SK-N-DZ (cell line): ENCODE measurements at places on chromosomes 2 and 18.
A peak's percentile ranks its signal among the peaks of the same experiment; 100 is the strongest.

- DNase-seq, result no peak
Observed at GRCh38 chr18:70431203-70431624, 142.4 kb downstream of the SOCS6 start.

DNA sequence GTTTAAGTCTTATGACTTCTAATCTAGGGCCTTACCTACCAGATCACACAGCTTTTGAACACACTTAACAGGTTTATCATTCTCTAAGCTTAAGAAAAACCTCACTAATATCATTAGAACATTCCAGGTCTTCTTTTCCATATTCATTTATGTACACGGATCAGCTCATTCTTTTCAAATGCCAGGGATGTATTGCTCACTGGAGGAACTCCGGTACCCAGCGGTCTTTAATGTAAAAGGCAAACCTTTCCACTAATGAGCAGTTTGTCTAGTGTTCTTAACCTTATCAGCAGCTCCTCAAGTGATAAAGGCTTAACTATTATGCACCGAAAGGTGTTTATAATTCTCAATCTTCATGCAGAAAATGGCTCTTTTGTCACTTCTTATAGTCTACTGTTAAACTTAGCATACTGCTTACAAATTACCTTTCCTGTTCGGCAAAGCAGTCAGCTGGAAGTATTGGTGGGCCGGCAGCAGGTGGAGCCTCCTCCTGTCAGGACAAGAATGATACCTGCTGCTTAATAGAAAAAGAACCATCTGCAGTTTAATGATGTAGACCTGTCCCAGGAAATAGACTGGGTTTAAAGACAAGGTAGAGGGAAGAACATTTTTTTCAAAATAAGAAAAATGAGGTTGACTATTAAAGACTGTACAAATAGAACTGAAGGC, 142.7 kb downstream of the FIGN start:
- no peak for DNase-seq

- DNase-seq, result no peak
Observed at GRCh38 chr2:60548311-60548710, 5.1 kb downstream of the BCL11A start.

GRCh38 chr2:156933645-156934225, 323.8 kb upstream of the GALNT5 start:
- DNase-seq, result no peak

DNA sequence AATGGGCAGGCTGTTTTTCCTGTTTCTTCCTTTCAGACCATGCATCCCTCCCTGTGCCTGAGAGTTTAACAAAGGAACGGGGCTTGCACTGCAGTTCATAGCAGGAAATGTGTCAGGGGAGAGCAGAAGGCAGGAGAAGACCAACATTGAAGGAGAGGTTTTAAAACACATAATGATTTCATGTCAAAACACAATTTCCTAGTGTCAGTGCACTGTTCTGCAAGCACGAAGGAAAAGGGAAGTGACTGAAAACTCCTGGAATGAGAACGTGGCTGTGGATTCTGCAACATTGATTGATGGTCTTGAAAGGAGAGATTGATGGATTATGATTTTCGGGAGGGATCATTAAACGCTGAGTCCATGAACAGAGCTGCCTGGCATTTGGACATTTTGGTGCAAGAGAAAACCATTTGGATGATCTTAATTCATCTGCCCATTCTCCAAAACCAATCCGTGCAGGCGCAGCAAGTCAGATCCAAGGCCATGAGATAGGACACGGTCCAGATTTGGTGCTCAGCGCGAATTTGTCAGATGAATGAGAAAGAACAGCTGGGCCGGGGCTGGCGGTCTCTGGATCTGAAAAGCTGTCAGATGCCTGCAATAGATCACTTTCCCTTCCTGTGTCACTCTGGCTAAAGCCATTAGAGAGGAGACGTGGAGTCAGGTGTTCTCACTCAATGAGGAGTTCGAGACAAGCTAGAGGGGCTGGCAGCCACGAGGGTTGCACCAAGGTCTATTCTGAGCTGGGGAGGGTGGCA, 38.4 kb downstream of the C1QL2 start:
- no peak for DNase-seq

GRCh38 chr2:78465707-78466106, 559.8 kb upstream of the REG3G start:
- no peak for DNase-seq

GRCh38 chr18:62953663-62954062, 238.3 kb downstream of the PHLPP1 start:
- no peak for DNase-seq

GRCh38 chr2:83320053-83320452, 1139.0 kb downstream of the SUCLG1 start:
- no peak for DNase-seq

DNA sequence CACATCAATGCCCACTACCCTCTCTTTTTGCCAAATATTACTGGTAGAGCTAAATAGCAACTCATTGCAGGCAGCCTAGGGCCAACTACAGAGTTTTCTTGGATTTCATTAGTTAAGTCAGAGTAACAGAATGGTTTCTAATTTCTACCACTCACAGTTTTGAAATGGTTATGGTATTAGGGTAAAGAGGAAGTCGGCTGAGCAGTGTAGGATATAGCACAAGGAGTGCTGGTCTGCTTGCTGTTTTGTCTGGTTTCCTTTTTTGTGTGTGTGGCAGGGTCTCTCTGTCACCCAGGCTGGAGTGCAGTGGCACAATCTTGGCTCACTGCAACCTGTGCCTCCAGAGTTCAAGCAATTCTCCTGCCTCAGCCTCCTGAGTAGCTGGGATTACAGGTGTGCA, 289.2 kb upstream of the CCDC68 start:
- no peak for DNase-seq

GRCh38 chr18:55018602-55019001, 59.3 kb upstream of the CCDC68 start:
- DNase-seq, result no peak

- no peak for DNase-seq
Observed at GRCh38 chr2:105309147-105309545, 20.4 kb downstream of the TGFBRAP1 start.

GRCh38 chr2:96485751-96486651, 19.2 kb downstream of the NEURL3 start:
- no peak for DNase-seq

- DNase-seq, result no peak
Observed at GRCh38 chr2:207375207-207375875, 154.4 kb upstream of the CREB1 start.

GRCh38 chr2:239772721-239773120, 252.4 kb downstream of the NDUFA10 start:
- DNase-seq, result no peak

- DNase-seq, result no peak
Observed at GRCh38 chr2:113236367-113237159, 42.2 kb downstream of the PAX8 start.

DNA sequence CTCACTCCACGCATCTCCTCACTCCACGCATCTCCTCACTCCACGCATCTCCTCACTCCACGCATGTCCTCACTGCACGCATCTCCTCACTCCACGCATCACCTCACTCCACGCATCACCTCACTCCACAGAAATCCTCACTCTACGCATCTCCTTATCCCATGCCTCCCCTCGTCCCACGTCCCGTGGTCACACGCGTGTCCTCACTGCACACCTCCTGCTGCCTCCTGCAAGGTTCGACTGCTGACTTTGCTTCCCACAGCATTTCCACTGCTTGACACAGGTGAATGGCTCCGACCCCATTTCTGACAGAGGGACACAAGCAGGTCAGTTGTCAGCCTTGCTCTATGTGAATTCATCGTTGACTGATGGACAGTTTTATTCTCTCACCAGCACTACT, 103.0 kb downstream of the USP40 start:
- no peak for DNase-seq

- DNase-seq, result no peak
Observed at GRCh38 chr18:61194726-61195125, 138.5 kb upstream of the CDH20 start.

- DNase-seq, result no peak
Observed at GRCh38 chr2:61247204-61247812, 85.3 kb downstream of the C2orf74 start.

DNA sequence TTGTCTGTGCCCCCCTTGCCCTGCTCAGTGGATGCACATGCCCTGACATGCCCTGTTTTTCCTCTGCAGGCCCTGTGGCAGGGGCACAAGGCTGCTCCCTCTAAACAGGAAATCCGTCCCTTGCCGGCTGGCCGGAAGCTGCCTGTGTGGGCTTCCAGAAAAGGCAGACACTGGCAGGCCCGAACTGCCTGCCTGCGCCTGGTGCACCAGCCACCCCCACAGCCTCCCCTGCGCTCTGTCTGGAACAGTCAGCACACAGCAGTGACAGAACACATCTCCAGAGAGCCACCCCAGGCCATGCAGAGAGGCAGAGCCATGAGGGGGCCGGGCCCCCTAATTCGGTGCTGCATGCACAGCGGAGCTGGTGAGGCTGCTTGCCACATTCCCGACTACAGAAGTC, 33.5 kb downstream of the LOXHD1 start:
- peak; percentile 38 for DNase-seq

DNA sequence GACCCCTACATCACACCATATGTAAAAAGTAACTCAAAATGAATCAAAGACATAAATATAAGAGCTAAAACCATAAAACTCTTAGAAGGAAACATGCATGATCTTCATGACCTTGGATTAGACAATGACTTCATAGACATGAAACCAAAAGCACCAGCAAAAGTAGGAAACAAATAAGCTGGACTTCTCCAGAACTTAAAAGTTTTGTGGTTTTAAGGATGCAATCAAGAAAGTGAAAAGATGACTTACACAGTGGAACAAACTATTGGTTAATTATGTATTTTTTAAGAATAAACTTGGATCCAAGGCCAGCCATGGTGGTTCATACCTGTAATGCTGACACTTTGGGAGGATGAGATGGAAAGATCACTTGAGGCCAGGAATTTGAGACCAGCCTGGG, 150.2 kb downstream of the GALNT1 start:
- no peak for DNase-seq

DNA sequence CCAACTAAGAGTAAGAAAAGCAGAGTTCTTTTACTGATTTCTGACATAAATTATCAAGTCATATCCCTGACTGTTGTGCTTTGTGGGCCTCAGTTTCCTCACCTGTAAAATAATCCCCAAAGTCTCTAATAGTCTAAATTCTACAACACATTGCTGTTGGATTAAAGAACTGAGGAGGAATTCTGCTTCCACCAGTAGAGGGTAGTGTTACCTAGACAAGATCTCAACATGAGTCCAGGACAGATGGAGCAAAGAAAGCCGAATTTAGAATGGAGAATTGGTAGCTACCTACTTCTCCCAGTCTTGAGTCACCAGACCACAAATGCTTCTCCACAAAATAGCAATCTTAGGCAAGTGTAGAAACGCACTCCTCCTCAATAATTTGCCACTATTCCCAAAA, 462.5 kb upstream of the FSHR start:
- peak; percentile 59 for DNase-seq

- no peak for DNase-seq
Observed at GRCh38 chr18:76767954-76768353, 54.4 kb upstream of the ZNF236 start.

DNA sequence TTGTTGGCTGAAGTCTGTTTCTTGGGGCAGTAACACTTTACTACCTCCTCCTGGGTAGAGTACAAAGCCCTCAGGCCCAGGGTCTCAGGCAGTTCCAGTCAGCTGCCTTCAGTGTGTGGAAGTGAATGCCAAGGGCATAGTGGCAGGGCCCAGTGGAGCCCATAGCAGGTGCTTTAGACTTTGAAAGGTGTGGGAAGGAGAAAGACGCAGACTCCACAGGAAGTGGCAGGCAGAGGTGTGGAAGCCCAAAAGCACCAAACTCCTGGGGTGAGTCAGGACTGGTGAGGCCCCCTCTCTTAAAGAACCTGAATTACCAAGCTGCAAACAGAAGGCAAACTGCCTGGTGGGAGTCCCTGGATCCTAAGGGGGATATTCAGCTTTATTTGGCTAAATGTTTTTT, 45.3 kb downstream of the ADAM23 start:
- no peak for DNase-seq

- DNase-seq, result peak; percentile 74
Observed at GRCh38 chr2:128318776-128319464, at the start of gene HS6ST1. TSS of gene HS6ST1 (minus strand) at chr2:128318868. CDS start at chr2:128318563, 305 bp downstream.

DNA sequence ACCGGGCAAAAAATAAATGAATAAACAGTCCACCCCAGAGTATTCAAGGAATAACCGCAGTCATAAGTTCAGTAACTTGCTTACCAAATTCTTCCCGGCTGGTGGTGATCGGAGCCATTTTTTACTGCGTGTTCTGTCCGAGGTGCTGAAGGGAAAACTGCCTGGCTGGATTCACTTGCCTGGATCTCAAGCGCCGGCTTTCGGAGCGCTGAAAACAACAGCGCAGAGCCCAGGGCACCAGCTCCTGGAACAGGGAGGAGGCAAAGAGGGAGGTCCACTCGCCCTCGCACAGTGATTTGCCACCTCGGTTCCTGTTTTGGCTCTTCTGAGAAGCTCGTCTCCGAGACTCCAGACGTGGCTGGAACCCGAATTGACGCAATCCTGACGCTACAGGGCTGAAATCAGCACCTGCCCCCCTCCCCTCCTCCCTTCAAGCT, at the start of gene SYT4:
TSS of gene SYT4 (minus strand) at position 327 of the 437 bp plus-strand sequence. CDS start at position 118, 209 bp downstream.
- DNase-seq, result peak; percentile 80

DNA sequence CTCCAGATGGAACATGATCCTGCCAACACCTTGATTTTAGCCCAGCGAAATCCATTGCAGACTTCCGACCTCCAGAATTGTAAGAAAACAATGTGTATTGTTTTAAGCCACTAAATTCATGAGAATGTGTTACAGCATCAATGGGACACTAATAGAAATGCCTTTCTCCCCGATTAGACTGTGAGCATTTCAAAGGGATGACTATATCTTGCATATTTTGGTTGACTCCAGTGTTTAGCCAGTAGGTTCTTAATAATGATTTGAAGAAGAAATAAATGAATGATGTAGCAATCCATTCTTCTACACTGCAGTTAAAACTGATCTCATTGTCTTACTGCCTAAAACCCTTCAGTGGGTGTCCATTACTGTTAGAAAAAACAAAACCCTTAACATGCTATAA, 67.4 kb upstream of the ACVR1C start:
- no peak for DNase-seq

GRCh38 chr2:170929686-170930050, 615 bp downstream of the GORASP2 start:
- DNase-seq, result peak; percentile 51

GRCh38 chr18:5103286-5103685, 93.8 kb downstream of the AKAIN1 start:
- no peak for DNase-seq

DNA sequence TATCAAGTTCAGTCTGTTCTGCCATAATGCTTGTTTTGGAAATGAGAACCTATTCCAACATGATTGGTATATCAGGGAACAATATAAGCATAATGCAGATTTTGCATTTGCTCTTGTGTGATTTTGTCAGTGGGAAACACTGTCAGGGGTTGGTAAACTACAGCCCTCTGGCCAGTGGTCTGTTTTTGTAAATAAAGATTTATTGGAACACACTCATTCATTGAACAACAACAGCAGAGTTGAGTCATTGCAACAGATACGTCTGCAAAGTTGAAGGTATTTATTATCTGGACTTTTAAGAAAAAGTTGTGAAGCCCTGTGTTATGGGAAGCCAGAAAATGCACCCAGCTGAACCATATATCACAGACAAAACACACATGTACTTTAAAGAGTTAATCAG, 83.1 kb downstream of the MCFD2 start:
- DNase-seq, result no peak
